ENCODE measurements at places on chromosomes 16 and 17.

GRCh38 chr17:77666881-77667395 lies 291.6 kb upstream of the TNRC6C start:
- no peak for DNase-seq

DNA sequence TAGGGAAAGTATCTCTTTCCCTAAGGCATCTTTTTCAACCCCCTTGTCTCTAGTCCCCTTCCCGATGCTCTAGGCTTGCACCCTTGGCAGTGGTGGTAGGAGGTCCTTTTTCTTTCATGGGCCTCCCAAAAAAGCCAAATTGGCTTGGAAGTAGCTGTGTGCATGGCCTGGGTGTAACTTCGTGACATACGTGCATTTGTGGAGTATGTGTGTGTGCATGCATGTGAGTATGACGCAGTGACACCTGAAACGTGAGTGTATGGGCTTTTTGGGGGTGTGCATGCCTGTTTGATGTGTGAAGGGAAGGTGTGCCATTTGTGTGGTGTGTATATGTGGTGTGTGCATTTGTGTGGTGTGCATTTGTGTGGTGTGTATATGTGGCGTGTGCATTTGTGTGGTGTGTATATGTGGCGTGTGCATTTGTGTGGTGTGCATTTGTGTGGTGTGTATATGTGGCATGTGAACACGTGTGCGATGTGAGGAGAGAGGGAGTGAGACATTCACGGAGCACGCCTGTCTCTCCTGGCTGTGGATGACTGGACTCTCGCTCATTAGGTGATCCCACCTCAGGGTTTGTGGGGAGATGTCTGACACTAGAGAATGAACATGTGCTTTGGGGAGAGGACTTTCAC lies 15.7 kb downstream of the IGFBP4 start:
- no peak for DNase-seq

GRCh38 chr17:68565661-68566441 lies 35.3 kb downstream of the FAM20A start:
- DNase-seq, result no peak

DNA sequence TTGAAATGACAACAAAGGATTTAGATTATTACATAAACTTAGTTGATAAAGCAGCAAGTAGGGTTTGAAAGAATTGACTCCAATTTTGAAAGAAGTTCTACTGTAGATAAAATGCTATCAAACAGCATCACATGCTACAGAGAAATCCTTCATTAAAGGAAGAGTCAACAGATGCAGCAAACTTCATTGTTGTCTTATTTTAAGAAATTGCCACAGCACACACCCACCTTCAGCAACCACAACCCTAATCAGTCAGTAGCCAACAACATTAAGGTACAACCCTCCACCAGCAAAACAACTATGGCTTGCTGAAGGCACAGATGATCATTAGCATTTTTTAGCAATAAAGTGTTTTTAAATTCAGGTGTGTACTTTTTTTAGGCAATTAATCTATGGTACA lies 75.1 kb upstream of the NSRP1 start:
- DNase-seq, result no peak

GRCh38 chr17:35312790-35313711 lies 60.4 kb downstream of the SLFN11 start:
- DNase-seq, result peak; percentile 45
